NCI-H2081 treated with DMSO at 0.1 percent for 48 hours (cell line): ENCODE measurements at places on chromosomes 12 and 14.

- DNase-seq, result no peak
These were observed 15.0 kb upstream of the TMTC2 start for GRCh38 chr12:82671673-82672195.

DNA sequence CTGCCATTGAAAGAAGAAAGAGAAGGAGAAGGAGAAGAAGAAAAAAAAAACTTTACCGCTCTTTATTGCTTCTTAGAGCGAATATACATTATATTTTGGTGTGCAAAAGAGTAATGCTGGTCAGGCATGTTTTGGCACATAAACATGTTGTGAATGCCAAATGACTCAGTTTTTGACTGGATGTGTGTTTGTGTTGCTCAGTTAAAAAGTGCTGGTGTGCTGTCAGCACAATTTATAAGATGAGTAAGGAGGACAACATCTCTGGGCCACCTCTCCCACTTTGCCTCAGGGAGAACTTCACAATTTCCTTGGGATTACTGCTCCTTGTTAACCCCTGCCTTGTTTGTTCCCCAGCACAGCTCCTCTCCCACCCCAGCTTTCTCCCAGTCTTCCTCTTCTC is 584.8 kb downstream of the ETNK1 start:
- DNase-seq, result no peak

GRCh38 chr14:23365036-23365731 is at the start of gene EFS:
Gene EFS, minus strand, starts transcription at chr14:23365172. Its CDS starts 147 bp downstream, at chr14:23365025.
- DNase-seq, result no peak

DNA sequence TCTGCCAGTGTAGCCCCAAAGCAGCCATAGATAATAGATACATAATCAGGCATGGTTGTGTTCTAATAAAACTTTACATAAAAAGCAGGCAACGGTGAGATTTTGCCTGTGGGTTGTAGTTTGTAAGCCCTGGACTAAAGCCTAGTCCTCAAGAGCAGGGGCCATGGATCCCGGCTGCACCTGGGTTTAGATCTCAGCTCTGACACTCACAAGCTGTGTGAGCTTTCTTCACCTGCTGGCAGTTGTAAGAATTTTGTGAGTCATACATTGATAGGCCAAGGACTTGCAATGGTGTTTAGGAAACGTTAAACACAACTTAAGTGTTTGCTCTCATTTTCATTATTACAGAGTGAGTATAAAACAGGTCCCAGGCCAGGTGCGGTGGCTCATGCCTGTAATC is 395.8 kb upstream of the TBX3 start:
- DNase-seq, result no peak

- DNase-seq, result no peak
These were observed 11.0 kb downstream of the GPR135 start for GRCh38 chr14:59454139-59454538.

- no peak for DNase-seq
These were observed 13.4 kb upstream of the FRMD6 start for GRCh38 chr14:51638071-51638944.

GRCh38 chr12:108381787-108382436 is 42.8 kb upstream of the CMKLR1 start:
- DNase-seq, result no peak

DNA sequence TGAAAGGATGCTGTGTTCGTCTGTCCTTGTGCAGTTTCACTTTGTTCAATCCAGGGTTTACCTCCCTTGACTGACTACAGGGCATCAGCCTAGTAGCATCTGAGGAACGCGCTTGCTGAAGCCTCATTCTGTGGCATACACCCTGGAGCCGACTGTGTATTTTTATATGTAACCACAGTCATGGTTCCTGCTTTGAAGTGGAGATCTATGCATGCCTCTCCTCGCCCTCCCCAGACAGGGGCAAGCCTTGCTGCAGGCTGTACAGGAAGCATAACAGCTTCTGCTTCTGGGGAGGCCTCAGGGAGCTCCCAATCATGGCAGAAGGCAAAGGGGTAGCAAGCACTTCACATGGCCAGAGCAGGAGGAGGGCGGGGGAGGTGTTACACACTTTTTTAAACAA is 262.1 kb downstream of the BCL11B start:
- DNase-seq, result no peak

DNA sequence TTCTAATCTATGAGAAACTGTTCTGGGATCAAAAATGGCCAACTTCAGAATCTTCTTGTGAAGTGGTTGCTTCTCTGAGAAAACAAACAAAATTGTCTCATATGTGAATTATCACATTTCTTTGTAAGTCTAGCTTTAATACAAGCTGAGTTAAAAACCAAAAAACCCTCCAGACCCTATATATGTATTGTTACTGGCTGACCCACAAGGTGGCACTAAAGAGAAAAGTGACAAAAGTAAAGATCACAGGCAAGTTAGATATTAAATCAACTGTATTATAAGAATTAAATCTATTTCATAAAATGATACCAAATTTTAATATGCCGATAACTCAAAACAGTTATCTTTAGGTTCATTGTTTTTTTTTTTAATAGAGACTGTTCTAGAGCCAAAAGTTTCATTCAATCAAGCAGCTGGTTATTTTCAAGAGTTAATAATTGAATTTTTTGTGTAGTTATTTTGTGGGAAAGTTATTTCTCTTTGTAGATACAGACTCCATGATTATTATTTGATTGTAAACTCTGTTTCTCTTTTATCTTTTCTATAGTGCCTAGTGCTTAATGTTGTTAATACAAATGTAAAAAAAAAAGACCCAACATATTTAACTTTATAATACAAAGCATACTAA is 7.5 kb upstream of the TRHDE start:
- no peak for DNase-seq

DNA sequence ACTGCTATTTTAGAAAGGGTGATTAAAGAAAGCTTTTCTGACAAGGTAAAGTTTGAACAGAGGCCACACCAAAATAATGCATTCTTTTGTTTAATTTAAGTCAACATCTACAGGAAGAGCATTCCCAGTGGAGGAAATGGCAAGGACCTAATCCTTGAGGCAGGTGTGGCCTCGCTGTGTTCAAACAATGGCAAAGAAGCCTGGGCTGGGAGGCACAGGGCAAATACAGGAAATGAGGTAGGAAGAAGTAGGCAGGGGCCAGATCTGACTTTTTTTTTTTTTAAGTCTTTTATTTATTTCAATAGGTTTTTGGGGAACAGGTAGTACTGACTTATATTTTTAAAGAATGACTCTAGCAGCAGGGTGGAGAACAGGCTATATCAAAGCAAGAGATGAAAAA is 53.5 kb downstream of the ARMH4 start:
- DNase-seq, result peak; percentile 7

- DNase-seq, result no peak
These were observed 1136.8 kb downstream of the AACS start for GRCh38 chr12:126201981-126202537.

GRCh38 chr12:104707194-104707593 is 250.4 kb downstream of the CHST11 start:
- no peak for DNase-seq

GRCh38 chr14:96586921-96587822 is 85.0 kb downstream of the PAPOLA start:
- no peak for DNase-seq

GRCh38 chr14:58637391-58638230 is at the start of gene DACT1:
Gene DACT1, plus strand, starts transcription at chr14:58637962. Its CDS starts 241 bp downstream, at chr14:58638203.
- no peak for DNase-seq

- DNase-seq, result no peak
These were observed 4.5 kb downstream of the HOXC10 start for GRCh38 chr12:53989227-53990113.

DNA sequence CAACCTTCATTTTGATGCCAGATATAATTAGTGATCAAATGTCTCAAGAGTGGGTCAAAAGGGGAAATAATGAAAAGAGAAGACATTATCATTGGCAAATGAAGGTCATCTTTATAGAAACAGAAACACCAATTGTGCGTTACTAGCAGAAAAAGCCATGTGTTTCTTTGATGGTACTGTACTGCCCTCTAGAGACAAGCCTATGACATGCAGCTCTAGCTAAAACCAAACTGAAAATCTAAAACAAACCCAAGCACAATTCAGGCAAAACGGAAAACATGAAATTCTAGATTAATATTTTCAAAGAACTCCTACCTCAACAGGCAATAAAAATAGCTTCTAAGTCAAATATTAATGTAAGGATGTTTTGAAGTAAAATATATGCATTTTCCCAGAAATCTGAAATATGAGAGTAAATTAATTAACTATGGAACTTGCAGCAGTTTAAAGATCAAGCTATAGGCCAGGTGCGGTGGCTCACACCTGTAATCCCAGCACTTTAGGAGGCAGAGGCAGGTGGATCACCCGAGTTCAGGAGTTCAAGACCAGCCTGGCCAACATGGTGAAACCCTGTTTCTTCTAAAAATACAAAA is 115.4 kb downstream of the KLHL28 start:
- peak; percentile 20 for DNase-seq

DNA sequence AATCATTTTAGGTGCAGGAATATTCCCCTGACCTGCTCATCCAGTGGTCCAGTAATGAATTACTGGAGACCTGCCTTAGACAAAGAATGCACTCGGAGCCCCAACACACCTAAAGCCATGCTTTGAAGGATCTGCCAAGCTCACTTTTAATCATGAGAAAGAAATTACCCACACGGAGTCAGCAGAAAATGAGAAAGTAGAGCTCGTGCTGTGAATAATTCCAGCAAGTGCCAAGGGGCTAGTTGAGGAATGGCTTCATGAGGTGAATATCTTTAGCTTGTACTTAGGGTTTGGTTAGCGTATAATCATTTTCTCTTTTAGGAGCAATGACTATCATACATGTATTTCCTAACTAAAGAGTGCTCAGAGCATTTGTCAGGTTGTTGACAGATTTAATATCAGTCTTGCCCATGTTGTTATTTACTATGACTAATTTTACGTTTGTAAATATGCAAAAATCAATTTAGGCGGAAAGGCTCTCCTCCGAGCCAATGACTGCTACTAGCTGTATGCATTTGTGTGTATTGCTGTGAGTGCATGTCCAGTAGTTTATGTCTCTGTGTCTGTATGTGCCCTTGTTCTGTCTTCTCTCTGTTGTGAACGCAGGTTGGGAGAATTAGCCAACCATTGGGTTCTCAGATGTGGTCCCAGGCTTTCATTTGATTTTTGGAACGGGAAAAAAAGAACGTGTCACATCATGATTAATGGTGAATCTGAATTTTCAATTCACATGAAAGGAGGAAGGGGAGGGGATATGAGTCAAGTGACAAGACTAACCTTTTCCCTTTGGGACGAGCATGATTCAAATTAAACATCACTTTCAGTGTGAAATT is 98.4 kb downstream of the RMST start:
- DNase-seq, result no peak

DNA sequence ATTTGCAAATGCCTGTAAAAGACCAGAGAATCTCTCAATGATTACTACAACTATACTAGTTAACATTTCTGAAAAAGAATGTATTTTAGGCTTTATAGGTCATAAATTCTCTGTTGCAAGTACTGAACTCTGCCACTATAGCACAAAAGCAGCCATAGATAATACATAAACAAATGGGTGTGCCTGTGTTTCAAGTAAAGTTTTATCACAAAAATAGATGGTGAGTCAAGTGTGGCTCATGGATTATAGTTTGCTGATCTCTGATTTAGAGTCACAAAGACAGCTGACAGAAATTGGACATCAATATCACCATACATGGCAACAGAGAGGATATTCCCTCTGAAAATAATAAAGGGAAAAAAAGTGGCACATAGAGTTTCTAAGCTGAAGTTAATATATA is 68.1 kb downstream of the FSCB start:
- DNase-seq, result no peak

DNA sequence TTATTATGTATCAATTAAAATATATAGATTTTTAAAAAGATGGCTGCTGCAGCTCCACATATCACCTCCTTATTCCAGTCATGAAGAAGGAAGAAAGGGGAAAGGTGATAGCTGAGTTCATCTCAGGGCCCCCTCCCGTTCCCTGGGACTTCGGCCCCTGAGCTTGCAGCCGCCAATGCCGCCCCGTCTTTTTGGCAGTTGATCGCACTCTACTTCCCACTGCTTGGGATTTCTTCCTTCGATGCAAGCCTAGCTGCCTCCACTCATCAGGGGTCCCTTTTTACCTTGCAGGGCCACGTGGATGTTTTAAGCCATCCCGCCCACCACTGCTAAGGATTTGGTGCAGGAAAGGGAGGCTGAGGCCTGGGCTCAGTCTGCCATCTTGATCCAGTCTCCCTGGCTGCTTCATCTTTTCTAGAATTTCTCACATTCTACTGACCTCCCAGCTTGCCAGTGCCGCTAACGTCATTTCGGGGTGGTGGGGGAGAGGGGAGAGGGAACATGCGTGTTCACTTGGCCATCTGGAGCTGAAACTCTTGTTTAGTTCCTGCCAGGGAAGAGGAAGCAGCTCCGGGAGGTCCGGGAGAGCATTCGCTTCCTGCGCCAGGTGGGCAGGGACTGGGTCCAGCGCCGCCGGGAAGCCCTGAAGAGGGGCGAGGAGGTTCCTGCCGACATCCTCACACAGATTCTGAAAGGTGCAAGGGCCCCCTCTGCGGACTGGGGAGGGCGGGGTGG is 31.3 kb downstream of the CYP46A1 start:
- DNase-seq, result no peak

- no peak for DNase-seq
These were observed 24.1 kb upstream of the UBC start for GRCh38 chr12:124938587-124938986.

GRCh38 chr14:67513631-67514108 is 19.4 kb upstream of the PLEKHH1 start:
- no peak for DNase-seq

GRCh38 chr12:129570796-129571400 is 332.9 kb downstream of the TMEM132D start:
- DNase-seq, result no peak

- DNase-seq, result no peak
These were observed 126.6 kb downstream of the SLC6A15 start for GRCh38 chr12:84785951-84786350.

- DNase-seq, result no peak
These were observed 8.5 kb downstream of the ZFP36L1 start for GRCh38 chr14:68784226-68784910.

GRCh38 chr14:76968621-76969063 is 59.9 kb downstream of the IRF2BPL start:
- DNase-seq, result no peak

DNA sequence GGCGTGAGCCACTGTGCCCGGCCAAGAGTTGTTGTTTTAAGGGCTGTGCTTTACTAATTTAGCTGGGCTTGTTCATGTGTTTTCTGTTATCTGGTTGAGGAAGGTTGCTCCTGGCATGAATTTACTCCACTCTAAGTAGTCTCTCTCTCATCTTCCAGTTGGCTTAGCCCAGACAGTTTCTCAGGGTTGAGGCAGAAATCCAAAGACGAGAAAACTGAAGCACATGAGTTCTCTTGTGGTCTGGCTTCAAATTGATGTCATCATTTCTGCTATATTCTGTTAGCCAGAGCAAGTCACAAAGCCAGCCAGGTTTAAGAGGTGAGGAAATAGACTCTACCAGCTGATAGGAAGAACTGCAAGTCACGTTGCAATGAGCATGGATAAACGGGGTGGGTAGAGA is 57.9 kb downstream of the E2F7 start:
- DNase-seq, result no peak

DNA sequence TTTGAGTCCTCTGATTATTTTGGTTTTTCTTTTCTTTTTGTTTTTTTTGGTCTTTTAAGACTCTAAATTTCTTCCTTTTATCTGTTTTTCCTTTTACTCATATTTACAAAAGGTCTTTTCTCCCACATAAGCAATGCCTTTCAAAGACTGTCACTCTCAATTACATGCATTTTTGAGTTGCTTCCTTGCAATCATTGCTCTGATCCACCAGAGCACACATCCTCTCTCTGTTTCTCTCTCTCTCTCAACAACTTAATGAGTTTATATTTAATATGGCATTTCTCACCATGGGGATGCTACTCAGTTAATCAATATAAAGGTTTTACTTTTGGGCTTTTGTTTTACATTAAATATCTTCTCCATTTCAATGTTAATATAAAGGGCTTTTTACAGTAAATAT is 62.7 kb upstream of the OR10AD1 start:
- DNase-seq, result no peak
